Activated CD4-positive, alpha-beta memory T cell treated with anti-CD3 and anti-CD28 coated beads for 36 hours (primary cell): ENCODE measurements at places on chromosomes 12 and 14.

GRCh38 chr12:114499338-114499737 lies 93.4 kb upstream of the TBX5 start:
- DNase-seq = no peak

DNA sequence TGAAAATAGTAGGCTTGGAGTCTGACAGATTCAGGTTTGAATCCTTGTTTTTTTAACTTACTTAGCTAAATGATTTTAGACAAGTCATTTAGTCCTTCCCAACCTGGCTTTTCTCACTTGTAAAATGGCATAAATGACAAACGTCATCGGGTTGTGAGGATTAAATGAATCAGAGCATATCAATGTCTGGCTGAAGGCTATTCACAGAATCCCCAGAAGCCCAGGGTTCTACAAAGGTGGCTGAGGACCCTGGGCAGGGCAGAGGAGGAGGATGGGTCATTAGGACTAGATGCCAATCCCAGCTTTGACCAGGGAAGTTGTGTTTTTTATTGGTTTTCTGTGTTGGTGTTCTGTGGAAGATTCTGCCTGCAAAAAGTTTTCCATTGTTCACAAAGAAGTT lies 7.6 kb upstream of the PTPRB start:
- DNase-seq = no peak

DNA sequence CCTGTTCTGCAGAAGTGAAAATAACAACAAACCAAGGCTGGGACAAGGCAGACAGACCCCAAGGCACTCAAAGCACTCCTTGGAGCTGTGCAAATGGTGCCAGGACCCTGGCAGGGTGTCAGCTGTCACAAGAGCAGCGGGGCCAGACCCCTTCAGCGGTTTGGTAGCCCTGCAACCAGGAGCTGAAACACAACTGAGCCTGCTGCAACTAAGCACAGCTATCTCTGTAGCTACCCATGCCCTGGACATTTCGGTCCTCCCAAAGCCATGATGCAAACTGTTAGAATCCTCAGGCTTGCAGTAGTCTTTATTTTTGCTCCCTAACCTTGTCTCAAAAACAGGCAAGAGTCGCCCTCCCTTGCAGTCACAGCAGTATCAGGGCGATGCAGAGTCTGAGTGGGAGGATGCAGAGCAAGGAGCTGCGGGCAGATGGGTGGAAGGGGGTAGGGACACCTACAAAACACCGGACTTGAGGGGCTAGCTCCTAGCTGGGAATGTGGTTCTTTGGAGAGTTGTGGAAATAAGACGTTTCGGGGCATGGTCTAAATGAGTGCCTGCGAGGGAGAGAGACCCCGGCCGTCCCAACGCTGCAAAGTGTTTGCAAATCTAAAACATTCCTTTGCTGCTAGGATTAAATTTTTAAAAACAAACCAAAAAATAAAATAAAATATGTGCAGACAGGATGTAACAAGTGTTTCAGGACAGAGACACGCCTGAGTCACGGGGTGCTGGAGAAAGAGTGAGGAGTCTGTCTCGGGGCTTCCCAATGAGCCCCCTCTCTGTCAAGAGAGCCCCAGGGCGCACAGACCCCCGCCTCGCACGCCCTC lies 1.0 kb downstream of the NUAK1 start:
- no peak for DNase-seq

DNA sequence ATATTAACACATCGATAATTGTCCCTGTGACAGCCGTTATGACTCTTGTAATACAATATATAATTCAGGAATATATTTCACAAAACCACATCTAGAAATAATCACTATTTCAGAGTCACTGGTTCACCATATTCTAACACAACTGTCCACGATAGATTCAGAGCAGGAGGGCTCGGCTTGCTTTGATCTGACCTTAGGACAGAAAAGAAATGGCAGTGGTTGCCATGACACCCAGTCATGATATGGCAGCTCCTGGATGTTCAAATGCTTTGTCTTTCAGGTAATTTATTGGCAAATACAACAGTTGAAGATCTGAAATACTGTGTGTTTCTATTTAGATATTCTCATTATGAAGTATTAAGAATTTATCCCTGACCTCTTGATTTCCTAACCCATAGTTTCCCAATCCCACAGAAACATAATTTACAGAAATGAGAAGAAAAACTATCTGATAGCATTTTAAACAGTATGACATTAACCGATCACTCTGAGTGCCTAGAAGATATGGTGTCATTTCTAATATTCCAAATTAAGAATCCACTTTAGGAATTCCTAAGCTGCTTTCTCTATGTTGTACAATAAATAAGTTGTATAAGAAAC lies 116.4 kb downstream of the EPS8 start:
- no peak for DNase-seq

GRCh38 chr12:3518902-3519301 lies 27.9 kb downstream of the PRMT8 start:
- no peak for DNase-seq

- DNase-seq = no peak
Measured at GRCh38 chr14:27184427-27184826, 586.6 kb upstream of the NOVA1 start.

GRCh38 chr14:22517117-22517720 lies 71.8 kb downstream of the DAD1 start:
- DNase-seq = no peak

DNA sequence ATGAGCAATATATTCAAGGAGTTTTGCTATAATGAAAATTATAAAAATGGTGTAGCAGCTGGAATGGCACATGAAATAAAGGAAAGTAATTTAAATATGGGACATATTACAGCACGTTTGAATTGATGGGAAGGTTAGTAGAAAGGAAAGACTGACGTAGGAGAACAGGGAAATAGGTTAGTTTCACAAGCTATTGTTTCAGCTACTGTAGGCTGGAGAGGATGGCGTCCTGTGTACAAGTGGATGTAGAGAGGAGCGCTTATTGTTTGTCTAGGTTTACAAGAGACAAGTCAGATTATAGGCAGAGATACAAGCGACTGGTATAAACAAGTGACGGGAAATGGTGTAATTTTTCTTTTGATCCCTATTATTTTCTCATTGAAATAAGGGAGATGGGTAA lies 431.2 kb upstream of the PDE3A start:
- DNase-seq = no peak

DNA sequence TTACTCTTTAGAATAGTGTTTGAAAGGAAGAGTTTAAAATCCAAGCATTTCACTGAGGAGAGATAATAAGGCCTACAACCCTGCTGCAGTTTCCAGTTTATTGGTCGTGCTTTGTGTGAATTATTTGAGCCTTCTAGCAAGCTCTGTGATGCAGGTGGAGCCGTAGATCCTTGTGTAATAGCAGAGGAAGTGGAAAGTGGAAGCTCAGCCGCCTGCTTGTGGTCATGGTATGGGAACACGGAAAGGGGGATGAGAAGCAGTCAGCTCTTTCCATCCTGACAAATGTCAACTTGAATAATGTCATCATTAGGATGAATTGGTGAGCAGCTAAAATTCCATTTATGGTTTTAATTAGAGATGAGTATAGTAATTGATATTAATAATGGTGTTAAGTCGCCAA lies 29.1 kb downstream of the SYNE2 start:
- DNase-seq = no peak

GRCh38 chr12:89501793-89502192 lies 22.8 kb downstream of the GALNT4 start:
- no peak for DNase-seq

GRCh38 chr12:118249547-118249946 lies 113.6 kb downstream of the PEBP1 start:
- DNase-seq = no peak

- DNase-seq = no peak
Measured at GRCh38 chr14:105146181-105146975, 22.2 kb downstream of the JAG2 start.

DNA sequence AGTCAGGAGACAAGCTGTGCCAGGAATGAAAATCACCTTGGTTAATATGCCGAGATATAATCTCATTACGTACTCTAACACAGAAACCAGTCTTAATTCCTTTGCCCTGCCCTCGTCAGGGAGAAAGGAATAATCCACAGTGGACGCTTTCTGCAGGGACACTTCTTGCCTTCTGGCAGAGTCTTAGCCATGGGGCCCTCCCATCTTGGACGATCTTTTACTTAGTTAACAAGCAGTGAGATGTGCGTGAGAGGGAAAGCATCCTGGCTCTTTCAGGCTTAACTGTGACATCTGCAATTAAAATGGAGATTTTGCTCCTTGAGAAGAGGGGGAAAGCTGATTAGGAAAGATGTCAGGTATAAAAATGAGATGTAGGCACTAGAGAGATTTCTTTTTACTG lies 246.4 kb downstream of the TMEM132C start:
- DNase-seq = no peak
